ENCODE measurements at places on chromosomes 5 and 9. TPM values are rescaled to one million over a fixed set of nuclear protein-coding genes. Genes with fewer than 3 reads are reported as not detected.

The FAM169A gene
- total RNA-seq, result 0.09 TPM

The HTR4 gene
- not detected for total RNA-seq

The KIF4B gene
- total RNA-seq, result under 0.01 TPM

The GRM6 gene
- not detected for total RNA-seq

The FBXL7 gene
- total RNA-seq, result 2.9 TPM

Measured in smooth muscle cell of bladder (primary cell).